ENCODE measurements at places on chromosomes 3 and 15.

- DNase-seq = no peak
These were observed 546.9 kb upstream of the CFAP20DC start for GRCh38 chr3:59596741-59597140.

- no peak for DNase-seq
These were observed 18.8 kb downstream of the PLXND1 start for GRCh38 chr3:129587566-129588210.

GRCh38 chr15:69194854-69195253 lies 34.4 kb downstream of the GLCE start:
- DNase-seq = no peak

GRCh38 chr15:37130356-37130755 lies 30.0 kb upstream of the MEIS2 start:
- no peak for DNase-seq

- DNase-seq = no peak
These were observed 4.3 kb downstream of the CHRNA3 start for GRCh38 chr15:78616506-78616905.

GRCh38 chr15:36501063-36501678 lies 78.3 kb upstream of the CDIN1 start:
- no peak for DNase-seq

DNA sequence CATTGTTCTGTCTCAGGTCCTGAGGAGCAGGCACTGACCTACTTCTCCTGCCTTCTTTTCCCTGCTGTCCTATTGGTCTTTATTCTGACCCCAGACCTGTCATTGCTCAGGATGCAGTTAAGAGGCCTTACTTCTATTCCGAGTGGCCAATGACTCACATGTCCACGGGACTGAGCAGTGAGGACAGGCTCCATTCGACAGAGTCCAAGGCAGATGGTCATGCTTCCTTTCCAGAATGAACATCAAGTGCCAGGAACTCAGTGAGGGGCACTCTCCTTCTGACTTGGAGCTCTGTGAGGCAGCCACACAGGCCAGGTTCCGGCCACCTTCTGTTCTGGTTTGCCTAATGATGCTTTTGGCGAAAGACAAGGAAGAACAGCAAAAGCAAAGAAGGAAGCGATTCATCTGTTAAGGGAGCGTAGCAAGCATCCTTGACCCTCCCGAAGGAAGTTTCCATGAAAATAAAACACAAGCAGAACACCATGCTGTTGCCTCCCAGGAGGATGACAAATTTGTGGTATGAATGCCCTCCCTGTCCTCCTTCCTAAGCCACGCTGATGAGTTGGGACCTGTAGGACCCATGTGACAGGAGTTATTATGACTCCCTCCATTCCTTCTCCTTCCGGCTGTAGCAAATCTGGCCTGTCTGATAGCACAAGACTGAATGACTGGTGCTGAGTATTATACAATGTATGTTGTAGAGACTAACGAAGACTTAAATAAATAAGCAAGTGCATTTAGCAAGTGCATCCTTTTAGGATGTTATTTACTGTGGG lies 14.4 kb upstream of the TPRG1 start:
- no peak for DNase-seq

- DNase-seq = peak; percentile 76
These were observed at the start of gene CHST2 for GRCh38 chr3:143119009-143119914. TSS of gene CHST2 (plus strand) at chr3:143119771. CDS start at chr3:143120817, 1,046 bp downstream.

- DNase-seq = peak; percentile 90
These were observed 356.8 kb downstream of the FOXP1 start for GRCh38 chr3:71226565-71227269.

DNA sequence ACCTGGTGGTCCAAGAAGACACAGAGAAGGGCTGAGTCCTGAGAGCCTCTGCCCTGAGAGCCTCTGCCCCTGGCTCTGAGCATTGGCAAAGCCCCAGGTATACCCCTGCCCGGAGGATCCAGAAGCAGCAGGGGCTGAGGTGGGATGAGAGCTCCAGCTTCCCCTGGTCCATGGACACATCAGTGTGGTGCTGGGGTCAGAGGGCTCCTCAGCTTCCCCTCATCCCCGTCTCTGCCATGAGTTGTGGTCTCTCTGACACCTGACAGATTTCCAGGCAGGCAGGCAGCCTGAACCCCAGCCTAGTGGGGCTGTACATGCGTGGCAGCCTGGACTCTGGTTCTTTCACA lies 3.5 kb upstream of the KLF15 start:
- DNase-seq = no peak

GRCh38 chr3:143056372-143056771 lies 55.0 kb downstream of the U2SURP start:
- DNase-seq = no peak

DNA sequence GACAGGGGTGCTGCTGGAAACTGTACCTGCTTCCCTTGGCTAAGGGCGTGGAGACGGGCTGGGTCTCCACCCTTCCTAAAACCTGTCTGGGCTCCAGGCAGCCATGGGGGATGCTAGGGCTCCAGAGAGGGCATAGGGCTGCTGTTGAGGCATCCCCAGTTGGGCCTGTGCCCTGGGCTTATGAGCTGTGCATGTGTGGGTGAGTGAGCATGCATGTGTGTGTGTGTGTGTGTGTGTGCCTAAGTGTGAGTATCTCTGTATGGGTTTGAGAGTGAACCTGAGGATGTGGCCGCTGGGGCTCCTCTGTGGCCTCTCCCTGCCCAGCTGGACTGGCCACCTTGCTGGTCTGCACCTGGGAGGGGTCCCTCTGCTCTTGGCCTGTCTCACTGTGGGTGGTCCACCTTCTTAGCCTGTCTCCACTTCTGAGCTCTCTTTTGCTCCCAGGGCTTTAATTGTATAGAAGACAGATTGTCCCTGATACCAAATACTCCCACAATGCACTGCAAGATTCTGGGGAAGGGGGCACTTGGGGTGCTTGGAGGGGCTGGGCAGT lies 11.9 kb upstream of the TMEM115 start:
- no peak for DNase-seq

DNA sequence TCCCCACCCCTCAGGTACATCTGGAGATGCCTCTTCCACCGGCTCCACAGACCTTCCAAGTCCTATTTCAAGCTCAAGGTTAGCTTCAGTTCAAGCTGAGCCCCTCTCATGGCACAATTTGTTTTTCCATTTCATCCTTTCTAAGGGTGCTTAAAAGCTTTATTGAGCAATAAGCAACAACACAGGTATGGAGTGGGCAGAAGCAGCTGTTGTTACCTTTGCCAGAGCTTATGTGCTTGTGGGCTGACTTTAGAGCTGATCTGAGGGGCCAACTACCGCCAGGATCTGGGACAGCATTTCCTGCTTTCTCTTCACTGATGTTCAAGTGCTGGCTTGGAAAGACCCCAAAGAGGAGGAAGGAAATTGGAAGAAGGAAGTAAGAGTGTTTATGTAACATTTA lies 140.0 kb upstream of the KLHL25 start:
- no peak for DNase-seq

GRCh38 chr15:65336493-65337435 lies 32.3 kb downstream of the RNU5B-1 start:
- no peak for DNase-seq

DNA sequence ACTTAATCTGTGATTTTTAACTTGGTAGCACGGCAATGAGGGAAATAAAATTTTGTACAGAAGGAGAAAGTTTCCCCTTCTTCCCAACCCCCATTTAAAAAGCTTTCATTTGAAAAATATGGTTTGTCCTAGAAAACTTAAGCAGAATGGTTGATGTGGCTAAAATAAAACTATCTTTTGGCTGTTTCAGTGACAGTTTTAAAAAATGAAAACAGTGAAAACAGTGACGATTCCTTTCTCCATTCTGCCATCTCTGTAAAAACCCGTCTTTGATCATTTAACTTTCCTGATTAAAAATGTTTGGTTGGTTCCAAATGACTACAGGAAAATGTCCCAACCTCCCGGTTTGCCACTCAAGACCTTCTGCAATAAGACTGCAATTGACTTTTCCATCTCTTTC lies 160.7 kb downstream of the EBLN2 start:
- DNase-seq = no peak

GRCh38 chr3:153334558-153334957 lies 172.5 kb downstream of the RAP2B start:
- no peak for DNase-seq

DNA sequence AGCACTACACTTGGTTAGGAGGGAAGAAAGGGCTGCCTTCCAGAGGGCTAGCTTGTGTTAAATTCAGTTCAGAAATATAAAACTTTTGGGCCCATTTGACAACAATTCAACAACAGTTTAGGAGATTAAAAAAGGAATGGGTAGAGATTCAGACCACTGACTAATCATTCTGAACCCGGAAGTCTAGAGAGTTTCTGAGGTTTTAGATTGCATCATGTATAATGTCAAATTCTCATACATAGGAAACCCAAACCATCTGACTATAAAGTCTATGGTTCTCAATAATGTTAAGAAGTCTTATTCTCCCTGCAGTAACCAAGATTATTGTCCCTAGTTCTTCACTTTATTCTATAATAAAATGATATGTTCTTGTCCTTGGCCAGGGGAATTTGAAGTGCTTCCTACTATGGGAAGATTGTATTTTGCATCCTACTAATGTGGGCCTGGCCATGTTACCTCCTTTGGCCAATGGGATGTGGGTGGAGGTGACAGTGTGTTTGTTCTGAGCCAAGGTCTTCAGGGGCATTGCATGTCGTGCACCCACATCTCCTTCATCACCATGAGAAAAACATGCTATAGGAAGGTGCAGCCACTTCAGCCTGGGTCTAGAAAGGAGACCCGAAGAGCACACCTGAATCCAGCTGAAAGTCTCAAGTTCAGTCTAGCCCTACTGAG lies 66.4 kb upstream of the CCNL1 start:
- DNase-seq = no peak

GRCh38 chr15:92041371-92041770 lies 187.9 kb downstream of the SLCO3A1 start:
- DNase-seq = no peak

GRCh38 chr3:98994128-98994762 lies 92.8 kb upstream of the DCBLD2 start:
- DNase-seq = no peak

GRCh38 chr3:13039213-13039896 lies 33.9 kb downstream of the IQSEC1 start:
- DNase-seq = no peak

- DNase-seq = no peak
These were observed 1.2 kb downstream of the TRH start for GRCh38 chr3:129975705-129976048.

GRCh38 chr3:197555281-197556261 lies at the start of gene BDH1:
TSS of gene BDH1 (minus strand) at chr3:197555968. CDS start at chr3:197546443, 9,525 bp downstream.
- DNase-seq = peak; percentile 76

- DNase-seq = no peak
These were observed 63.2 kb upstream of the RAD18 start for GRCh38 chr3:9026320-9027045.

- no peak for DNase-seq
These were observed 225.3 kb upstream of the PPP2R3A start for GRCh38 chr3:135740211-135740610.

DNA sequence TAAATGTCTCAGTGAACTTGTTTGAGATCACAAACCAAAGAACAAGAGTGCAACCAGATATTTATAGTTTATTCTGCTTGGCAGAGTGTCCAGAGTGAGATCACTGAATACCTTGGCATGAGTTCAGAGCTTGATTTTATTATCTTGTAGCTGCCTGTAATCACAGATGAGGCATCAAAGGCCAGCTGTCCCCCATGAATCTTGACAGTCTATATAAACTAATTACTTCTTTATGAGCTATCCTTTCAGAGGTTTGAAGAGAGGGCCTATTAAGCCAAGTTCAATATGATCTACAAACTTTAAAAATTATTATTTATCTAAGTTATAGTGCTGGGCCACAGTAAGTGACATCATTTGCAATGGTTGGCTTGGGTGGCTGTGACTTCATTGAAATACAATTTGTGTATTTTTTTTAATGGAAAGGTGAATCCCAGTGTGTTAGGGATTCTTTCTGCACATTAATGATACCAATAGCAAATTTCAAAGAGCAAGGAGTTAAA lies 251.5 kb downstream of the CLSTN2 start:
- DNase-seq = no peak

- DNase-seq = no peak
These were observed 17.8 kb downstream of the PLXNA1 start for GRCh38 chr3:127000761-127001160.

- no peak for DNase-seq
These were observed 3.1 kb downstream of the SLC35A5 start for GRCh38 chr3:112564940-112565305.

- no peak for DNase-seq
These were observed 15.7 kb upstream of the RBP2 start for GRCh38 chr3:139491966-139492365.

DNA sequence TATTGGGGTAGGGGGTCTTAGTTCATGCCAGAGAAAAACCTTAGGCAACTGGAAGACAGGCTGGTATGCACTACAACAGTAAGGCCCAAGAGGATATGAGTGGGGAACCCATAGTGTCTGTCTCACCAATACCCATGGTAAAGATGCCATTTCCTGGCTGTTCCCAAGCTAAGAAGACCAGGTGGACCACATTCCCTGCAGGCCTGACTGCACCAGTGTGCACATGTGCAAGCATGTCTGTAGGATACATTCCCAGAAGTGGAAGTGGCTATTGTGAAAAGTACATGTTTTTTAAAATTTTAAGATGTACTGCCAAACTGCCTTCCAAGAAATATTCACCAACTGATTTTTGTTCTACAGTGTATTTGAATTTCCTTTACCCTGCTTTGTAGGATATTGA lies 207.3 kb upstream of the CTNNB1 start:
- DNase-seq = no peak

GRCh38 chr3:43793648-43794372 lies 103.1 kb downstream of the ABHD5 start:
- no peak for DNase-seq

DNA sequence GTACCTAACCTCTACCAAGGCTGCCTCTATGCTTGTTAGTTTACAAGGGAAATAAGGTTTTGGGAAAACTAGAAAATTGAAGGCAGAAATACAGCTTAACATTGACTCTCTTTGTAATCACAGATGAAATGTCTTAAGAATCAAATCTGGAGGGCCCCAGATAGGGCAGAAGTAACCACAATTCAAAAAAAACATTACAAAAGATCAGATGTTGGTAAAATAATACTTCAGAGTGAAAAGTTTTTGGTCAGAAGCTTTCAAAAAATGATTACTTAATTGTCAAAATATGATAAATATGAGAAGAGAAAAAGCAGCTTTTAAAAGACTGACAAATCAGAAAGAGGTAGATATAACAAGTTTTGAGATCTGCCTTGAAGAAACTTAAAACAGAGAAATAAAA lies 425.1 kb upstream of the NECTIN3 start:
- DNase-seq = no peak

GRCh38 chr3:153927107-153927506 lies 194.1 kb upstream of the ARHGEF26 start:
- DNase-seq = no peak

GRCh38 chr3:126340596-126340942 lies 16.6 kb downstream of the KLF15 start:
- peak; percentile 38 for DNase-seq

DNA sequence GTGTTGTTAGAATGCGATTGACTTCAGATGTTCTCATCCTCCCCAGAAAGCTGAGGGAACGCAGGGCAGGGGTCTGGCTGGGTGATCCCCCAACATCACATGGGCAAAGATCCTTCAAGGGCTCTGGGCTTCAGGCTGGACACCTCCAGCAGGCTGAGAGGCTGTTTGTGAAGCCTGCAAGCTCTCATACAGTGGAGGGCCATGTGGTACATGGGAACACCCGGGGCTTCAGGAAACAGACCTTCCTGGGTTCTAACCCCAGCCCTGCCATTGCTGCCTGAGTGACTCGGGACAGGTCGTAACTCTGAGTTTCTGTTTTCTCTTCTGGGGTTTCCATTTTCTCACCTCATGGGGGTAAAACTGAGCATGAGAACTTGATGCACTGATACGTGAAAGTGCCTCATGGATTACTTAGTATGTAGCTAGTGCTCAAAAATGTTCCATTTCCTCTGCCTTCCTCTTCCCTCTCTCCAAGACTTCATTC lies 81.2 kb downstream of the TLE3 start:
- no peak for DNase-seq

GRCh38 chr15:62407216-62407615 lies 242.1 kb upstream of the C2CD4B start:
- no peak for DNase-seq
